ENCODE measurements at places on chromosomes 7 and 10. TPM values are rescaled to one million over a fixed set of nuclear protein-coding genes. Genes with fewer than 3 reads are reported as not detected.
A peak's percentile ranks its signal among the peaks of the same experiment; 100 is the strongest.

- no peaks in the 10 kb centered on the region for H3K27me3 ChIP-seq
- H3K27ac ChIP-seq = no peak overlapping the region
- H3K36me3 ChIP-seq = no peaks in the 10 kb centered on the region
- no peak for DNase-seq
- H3K4me3 ChIP-seq = no peak overlapping the region
- no peaks in the 10 kb centered on the region for H3K4me1 ChIP-seq
Measured at GRCh38 chr10:92750791-92751533, 61.2 kb downstream of the HHEX start.

- H3K27me3 ChIP-seq = no peaks in the 10 kb centered on the region
- no peak overlapping the region for H3K4me3 ChIP-seq
- no peaks in the 10 kb centered on the region for H3K36me3 ChIP-seq
Measured at GRCh38 chr10:96505150-96506136, 8.3 kb downstream of the TLL2 start.

GRCh38 chr7:4531236-4531635 lies 150.9 kb upstream of the FOXK1 start:
- H3K36me3 ChIP-seq = no peaks in the 10 kb centered on the region
- H3K4me3 ChIP-seq = no peak overlapping the region
- DNase-seq = no peak
- no peak overlapping the region for H3K27ac ChIP-seq
- no peaks in the 10 kb centered on the region for H3K4me1 ChIP-seq

GRCh38 chr10:124092250-124092859 lies 1.0 kb downstream of the CHST15 start:
- no peaks in the 10 kb centered on the region for H3K4me1 ChIP-seq
- no peak overlapping the region for H3K27ac ChIP-seq
- H3K4me3 ChIP-seq = no peak overlapping the region
- no peaks in the 10 kb centered on the region for H3K36me3 ChIP-seq

DNA sequence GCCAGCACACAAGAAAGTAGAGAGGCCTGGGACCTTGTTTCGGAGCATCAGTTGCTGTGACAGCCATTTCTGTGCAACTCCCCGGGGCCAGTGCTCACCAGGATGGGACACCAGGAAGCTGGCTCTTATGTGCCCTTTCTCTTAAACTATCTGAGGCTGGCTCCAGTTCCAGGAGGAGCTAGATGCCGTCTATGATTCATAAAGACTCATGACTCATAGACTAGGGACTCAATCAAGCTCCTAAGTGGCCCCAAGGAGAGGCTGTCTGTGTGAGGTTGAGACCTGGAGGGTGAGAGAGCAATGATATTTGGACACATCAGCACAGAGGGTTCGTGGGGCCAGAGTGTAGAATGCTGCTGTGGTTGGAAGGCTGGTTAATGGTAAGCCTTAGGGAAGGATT lies 580.1 kb downstream of the CCSER2 start:
- no peak for DNase-seq
- no peaks in the 10 kb centered on the region for H3K36me3 ChIP-seq
- H3K27me3 ChIP-seq = no peaks in the 10 kb centered on the region
- no peaks in the 10 kb centered on the region for H3K4me1 ChIP-seq
- H3K27ac ChIP-seq = no peak overlapping the region

- no peaks in the 10 kb centered on the region for H3K27me3 ChIP-seq
- H3K36me3 ChIP-seq = no peaks in the 10 kb centered on the region
- no peak overlapping the region for H3K27ac ChIP-seq
Measured at GRCh38 chr10:62512732-62513475, 138.7 kb downstream of the ZNF365 start.

GRCh38 chr7:88431882-88432281 lies 125.2 kb upstream of the STEAP4 start:
- no peaks in the 10 kb centered on the region for H3K27me3 ChIP-seq
- H3K27ac ChIP-seq = no peak overlapping the region
- H3K36me3 ChIP-seq = no peaks in the 10 kb centered on the region

GRCh38 chr7:76191783-76192240 lies 9.9 kb upstream of the SRRM3 start:
- no peaks in the 10 kb centered on the region for H3K36me3 ChIP-seq
- DNase-seq = no peak
- no peak overlapping the region for H3K4me3 ChIP-seq

DNA sequence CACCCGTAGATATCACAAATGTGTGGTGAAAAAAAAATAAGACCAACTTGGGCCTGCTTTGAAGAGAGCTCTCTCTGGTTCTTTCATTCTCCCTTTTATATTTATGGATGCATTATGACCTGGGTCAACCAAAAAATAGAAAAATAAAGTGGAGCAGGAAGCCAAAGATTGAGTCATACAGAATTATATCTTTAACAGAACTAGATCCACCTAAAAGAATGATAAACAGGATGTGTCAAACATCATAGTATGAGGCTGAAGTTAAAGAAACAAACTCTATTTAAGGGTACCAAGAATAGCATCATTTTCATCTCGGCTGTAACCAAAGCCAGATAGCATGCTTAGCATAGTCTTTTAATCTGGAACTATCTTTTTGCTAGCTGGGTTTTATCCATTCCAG lies 28.8 kb upstream of the NMT2 start:
- peaks cover 19% of the 10 kb centered on the region for H3K4me1 ChIP-seq
- no peak overlapping the region for H3K27ac ChIP-seq
- no peak overlapping the region for H3K4me3 ChIP-seq
- no peak for DNase-seq

GRCh38 chr7:31175672-31176071 lies 123.6 kb downstream of the ADCYAP1R1 start:
- DNase-seq = no peak
- H3K4me3 ChIP-seq = no peak overlapping the region
- H3K27ac ChIP-seq = no peak overlapping the region
- H3K36me3 ChIP-seq = no peaks in the 10 kb centered on the region

- H3K36me3 ChIP-seq = no peaks in the 10 kb centered on the region
- H3K4me3 ChIP-seq = no peak overlapping the region
- no peaks in the 10 kb centered on the region for H3K4me1 ChIP-seq
Measured at GRCh38 chr10:78224602-78225001, 190.9 kb downstream of the RPS24 start.

DNA sequence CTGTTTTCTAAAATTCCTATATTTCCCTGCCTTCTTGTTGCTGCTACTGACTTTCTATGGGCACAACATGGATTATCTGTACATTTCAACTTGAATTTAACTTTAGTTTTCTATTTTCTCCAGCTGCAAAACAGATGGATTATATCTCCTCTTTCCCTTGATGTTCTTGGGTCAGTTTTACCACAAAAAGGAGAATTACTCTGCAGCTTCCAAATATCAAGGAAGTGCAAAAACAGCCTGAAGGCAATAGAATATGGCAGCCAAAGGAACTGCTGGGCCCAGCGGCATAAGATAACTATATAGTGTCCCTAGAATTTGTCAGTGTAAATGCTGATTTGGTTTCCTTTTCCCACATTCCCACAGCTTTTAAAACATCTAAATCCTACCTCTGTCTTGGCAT lies 29.1 kb downstream of the CPED1 start:
- no peak overlapping the region for H3K27ac ChIP-seq
- H3K27me3 ChIP-seq = no peaks in the 10 kb centered on the region
- no peak for DNase-seq
- H3K36me3 ChIP-seq = no peaks in the 10 kb centered on the region
- no peaks in the 10 kb centered on the region for H3K4me1 ChIP-seq
- H3K4me3 ChIP-seq = no peak overlapping the region

GRCh38 chr7:122677149-122677548 lies 21.8 kb downstream of the RNF133 start:
- no peak for DNase-seq
- no peak overlapping the region for H3K4me3 ChIP-seq
- H3K27ac ChIP-seq = no peak overlapping the region
- no peaks in the 10 kb centered on the region for H3K4me1 ChIP-seq

- H3K4me3 ChIP-seq = no peak overlapping the region
- H3K27ac ChIP-seq = no peak overlapping the region
- H3K36me3 ChIP-seq = no peaks in the 10 kb centered on the region
- no peaks in the 10 kb centered on the region for H3K27me3 ChIP-seq
- no peaks in the 10 kb centered on the region for H3K4me1 ChIP-seq
- DNase-seq = no peak
Measured at GRCh38 chr10:88045656-88046415, 182.4 kb downstream of the PTEN start.

DNA sequence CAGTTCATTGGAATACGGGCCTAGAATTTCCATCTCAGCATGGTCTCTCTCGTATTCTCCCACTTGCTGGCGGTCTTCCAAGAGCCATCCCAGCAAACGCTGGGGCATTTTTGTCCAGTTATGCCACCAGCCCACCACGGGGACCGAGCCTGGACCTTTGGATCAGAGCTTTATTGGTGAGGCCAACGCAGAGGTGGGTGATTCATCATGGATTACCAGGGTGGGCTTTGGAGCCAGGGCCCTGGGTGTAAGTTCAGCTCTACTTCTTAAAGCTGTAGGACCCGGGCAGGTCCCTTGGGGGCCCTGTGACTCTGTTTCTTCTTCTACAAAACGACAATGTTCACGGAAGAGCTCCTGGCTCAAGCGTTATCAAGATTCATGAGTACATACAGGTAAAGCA lies 22.7 kb upstream of the PITRM1 start:
- no peaks in the 10 kb centered on the region for H3K36me3 ChIP-seq
- H3K27me3 ChIP-seq = no peaks in the 10 kb centered on the region
- no peak for DNase-seq
- H3K4me1 ChIP-seq = peaks cover 3% of the 10 kb centered on the region

DNA sequence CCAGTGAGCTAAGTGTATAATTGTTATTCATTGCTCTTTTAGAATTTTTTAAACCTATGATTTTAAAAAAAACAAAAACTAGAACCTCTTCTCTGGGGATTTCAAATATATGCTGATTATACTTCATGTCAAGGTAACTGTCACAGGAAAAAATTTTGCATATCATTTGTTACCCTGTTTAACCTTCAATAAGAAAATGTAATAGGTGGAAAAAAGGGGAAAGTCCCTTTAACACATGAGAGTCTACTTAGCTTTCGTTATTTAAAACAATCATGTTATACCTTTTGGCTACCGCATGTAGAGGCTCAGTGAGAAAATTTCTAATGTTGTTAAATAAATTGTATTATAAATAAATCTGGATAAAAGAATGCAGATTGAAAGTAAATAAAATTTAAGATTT lies 190.1 kb upstream of the AKR1E2 start:
- H3K4me3 ChIP-seq = no peak overlapping the region
- no peaks in the 10 kb centered on the region for H3K27me3 ChIP-seq
- DNase-seq = no peak
- H3K36me3 ChIP-seq = no peaks in the 10 kb centered on the region
- no peak overlapping the region for H3K27ac ChIP-seq

DNA sequence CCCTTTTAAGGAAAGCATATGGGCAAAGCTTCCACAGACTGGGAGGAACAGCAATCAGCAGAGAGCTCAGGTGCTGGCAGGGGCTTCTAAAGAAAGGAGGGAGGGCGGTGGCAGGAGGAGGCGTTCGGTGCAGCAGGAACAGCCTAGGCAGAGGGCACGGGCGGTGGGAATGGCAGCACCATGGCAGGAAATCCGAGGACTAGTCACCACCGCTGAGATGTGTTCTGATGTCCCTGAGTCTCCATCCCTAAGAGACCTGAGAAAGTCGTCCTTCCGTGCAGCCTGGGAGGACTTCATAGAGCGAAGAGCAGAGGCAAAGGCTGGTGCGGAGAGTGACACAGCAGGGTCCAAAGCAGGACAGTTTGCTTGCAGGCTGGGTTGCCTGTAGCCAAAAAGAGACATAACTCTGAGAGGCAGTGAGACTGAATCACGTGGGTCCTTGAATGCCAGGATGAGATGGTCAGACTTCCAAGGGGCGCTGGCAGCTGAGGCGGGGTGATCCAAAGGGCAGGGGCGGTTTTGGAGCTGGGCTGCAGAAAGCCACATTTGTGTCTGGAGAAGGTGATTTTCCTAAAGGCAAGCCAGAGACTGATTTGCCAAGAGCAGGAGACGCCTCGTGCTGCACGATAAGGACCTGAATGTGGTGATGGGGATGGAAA lies 35.8 kb upstream of the GRID1 start:
- no peak overlapping the region for H3K4me3 ChIP-seq
- peak overlapping the region; percentile 76 for H3K27ac ChIP-seq
- no peaks in the 10 kb centered on the region for H3K27me3 ChIP-seq
- H3K36me3 ChIP-seq = peaks cover 7% of the 10 kb centered on the region

- no peaks in the 10 kb centered on the region for H3K4me1 ChIP-seq
- peaks cover 6% of the 10 kb centered on the region for H3K36me3 ChIP-seq
- H3K27me3 ChIP-seq = no peaks in the 10 kb centered on the region
Measured at GRCh38 chr10:7230951-7231350, 179.9 kb downstream of the SFMBT2 start.

DNA sequence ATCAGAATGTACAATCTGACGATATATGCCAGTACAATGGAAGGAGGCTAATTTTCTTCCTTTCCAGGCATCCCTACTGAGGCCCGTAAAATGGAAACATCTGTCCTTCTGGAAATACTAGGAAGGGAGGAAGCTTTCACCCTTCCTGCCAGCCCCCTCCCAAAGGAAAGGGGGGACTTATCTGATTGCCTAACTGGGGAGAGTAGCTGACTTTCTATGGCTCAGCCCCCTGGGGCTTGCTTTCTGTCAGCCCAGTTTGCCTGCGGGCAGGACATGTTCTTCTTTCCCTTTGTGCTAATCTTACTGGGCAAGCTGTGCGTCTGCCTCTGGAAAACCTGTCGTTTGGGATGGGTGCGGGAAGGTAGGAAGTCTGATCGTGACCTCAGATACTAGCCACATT lies 508.9 kb downstream of the SUGCT start:
- no peaks in the 10 kb centered on the region for H3K27me3 ChIP-seq
- no peak for DNase-seq
- H3K4me3 ChIP-seq = no peak overlapping the region
- no peaks in the 10 kb centered on the region for H3K4me1 ChIP-seq

DNA sequence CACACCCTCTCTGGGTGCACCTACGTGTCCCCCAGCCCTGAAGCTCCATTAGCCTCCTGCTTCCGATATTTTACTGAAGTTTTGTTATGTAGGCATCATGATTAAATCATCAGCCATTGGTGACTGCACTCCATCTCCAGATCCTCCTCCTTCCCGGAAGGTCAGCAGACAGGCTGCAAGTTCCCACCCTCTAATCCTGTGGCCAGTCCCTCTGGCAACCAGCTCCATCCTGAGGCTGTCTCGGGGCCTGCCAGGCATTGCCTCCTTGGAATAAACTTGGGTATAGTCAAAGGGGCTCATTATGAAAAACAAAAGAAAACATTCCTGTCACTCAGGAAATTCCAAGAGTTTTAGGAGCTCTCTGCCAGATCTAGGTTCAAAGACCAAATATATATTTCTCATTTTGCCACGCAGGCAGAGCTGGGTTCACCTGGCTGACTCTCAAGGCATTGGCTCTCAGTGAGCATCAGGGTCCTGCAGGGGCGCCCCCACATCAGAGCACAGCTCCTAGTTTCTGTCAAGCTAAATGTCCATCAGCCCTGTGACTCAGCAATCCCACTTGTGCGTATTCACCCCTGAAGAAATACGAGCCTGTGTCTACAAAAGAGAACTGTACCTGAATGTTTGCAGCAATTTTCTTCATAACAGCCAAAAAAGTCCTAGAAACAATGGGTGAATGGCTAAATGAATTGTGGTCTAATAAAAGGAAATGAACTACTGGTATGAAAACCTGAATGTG lies 27.4 kb upstream of the TMEM72 start:
- no peak for DNase-seq
- H3K36me3 ChIP-seq = no peaks in the 10 kb centered on the region
- no peak overlapping the region for H3K27ac ChIP-seq
- H3K4me3 ChIP-seq = no peak overlapping the region
- peaks cover 7% of the 10 kb centered on the region for H3K4me1 ChIP-seq
- H3K27me3 ChIP-seq = no peaks in the 10 kb centered on the region

The ANTXRL gene
- polyA plus RNA-seq = not detected

The RGS10 gene
- polyA plus RNA-seq = 462 TPM

The FAM3C gene
- 9.6 TPM for polyA plus RNA-seq

The LAMB1 gene
- 0.82 TPM for polyA plus RNA-seq

The NEBL gene
- not detected for polyA plus RNA-seq

The GPR37 gene
- polyA plus RNA-seq = not detected

The FFAR4 gene
- not detected for polyA plus RNA-seq

The SPOCK2 gene
- polyA plus RNA-seq = 250 TPM

The FLNC gene
- polyA plus RNA-seq = not detected

The EPO gene
- polyA plus RNA-seq = not detected

The OR9A2 gene
- polyA plus RNA-seq = not detected

The GFRA1 gene
- polyA plus RNA-seq = not detected

The TLX1 gene
- polyA plus RNA-seq = not detected

All from naive thymus-derived CD4-positive, alpha-beta T cell (primary cell).